ENCODE measurements at places on chromosomes 13 and 19.

- DNase-seq, result no peak
Observed at GRCh38 chr19:34319230-34319585, 45.8 kb upstream of the GPI start.

GRCh38 chr19:5171711-5172110, 168.9 kb downstream of the PTPRS start:
- no peak for DNase-seq

GRCh38 chr13:74206061-74206561, 71.9 kb upstream of the KLF12 start:
- no peak for DNase-seq

DNA sequence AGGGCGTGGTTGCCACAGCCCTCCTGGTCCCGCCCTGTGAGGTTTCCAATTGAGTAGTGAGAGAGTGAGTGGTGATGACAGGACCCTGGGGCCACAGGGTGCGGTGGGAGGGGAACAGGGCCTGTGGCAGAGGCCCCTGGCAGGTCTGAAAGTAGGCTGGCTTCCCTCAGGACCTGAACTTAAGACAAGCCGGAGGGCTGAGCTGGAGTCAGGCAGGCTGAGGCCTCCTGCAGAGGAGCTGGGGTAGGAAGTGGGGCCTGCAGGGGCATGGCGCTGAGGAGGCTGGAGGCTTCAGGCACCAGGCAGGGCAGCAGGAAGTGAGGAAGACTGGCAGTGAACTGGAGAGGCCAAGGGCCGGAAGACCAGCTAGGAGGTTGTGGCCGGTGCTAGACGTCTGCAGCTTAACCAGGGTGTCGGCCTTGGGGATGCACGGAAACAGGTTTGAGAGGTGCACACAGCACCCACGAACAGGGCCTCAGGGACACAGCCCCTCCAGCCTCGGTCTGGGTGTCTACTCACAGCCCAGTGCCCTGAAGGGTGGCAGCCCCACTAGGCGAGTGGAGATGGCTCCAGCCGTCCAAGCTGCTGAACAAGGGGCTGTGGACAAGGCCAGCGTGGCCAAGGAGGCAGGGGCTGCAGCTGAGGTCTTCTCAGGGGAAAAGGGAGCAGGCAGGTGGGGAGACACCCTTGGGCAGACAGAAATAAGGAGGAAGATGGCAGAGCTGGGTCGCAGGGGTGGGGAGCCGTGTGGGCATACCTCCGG, 17.8 kb downstream of the POP4 start:
- DNase-seq, result no peak

GRCh38 chr19:3798137-3798536, 12.0 kb upstream of the MATK start:
- DNase-seq, result no peak

GRCh38 chr19:6509118-6509971, 7.2 kb upstream of the TUBB4A start:
- no peak for DNase-seq

DNA sequence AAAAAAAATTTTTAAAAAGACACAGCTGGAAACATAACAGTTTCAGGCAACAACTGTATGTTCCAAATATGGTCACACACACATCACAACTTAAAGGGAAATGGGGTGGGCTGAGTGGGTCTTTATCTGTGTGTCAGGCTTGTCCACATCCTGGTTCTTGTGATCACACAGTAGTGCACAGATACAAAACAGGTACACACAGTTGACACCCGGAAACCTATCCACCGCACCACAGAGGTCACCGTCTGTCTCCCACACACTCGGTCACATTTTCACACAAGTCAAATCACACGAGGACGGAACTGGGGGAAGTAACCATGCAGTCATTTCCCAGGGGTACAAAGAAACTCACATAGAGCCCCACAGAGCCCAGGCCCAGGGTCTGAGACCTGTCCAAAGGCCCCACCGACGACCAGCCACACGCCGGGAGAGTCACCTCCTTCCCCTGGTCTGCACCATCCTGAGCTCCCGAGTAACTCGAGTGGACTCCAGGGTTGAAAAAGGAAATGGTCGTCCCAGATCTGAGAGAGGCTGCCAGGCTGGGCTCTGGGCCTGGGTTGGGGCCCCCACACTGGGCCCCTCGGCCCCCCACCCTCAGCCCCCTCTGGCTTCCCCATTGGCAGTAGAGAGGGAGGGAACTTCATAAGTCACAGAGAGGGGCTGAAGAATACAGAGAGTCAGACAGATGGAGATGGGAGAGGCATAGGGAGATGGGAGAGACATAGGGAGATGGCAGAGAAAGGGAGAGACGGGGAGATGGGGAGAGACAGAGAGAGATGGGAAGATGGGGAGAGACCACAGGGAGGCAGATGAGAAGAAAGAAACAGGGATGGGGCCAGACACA, 1.3 kb upstream of the PPAN start:
- DNase-seq, result no peak

- no peak for DNase-seq
Observed at GRCh38 chr19:18117364-18117691, 19.8 kb downstream of the MAST3 start.

- DNase-seq, result no peak
Observed at GRCh38 chr19:17582613-17583012, 27.2 kb downstream of the COLGALT1 start.

DNA sequence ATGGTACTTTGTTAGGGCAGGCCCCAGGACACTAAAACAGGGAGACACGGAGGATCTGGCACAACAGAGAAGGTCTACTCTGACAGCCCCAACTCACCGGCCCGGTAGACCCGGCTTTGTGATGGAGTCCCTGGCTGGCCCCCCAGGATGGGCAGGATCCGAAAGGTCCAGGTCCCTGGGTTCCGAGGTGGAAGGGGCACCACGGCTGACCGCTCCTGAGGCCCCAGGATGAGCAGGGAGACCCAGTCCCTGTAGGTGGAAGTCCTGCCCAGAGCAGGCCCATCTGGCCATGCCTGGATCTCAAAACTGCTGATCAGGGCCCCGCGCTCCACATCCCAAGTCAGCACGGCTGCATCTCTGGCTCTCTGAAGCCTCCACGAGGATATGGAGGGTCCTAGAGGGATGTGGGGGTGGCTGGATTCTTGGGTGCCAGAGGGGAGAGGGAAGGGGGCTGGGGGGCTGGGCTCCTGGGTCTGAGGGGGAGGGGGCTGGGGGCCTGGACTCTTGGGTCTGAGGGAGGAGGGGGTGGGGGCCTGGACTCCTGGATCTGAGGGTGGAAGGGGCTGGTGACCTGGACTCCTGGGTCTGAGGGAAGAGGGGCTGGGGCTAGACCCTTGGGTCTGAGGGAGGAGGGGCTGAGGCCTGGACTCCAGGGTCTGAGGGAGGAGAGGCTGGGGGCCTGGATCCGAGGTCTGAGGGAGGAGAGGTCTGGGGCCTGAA, 4.6 kb downstream of the VSIG10L start:
- no peak for DNase-seq

DNA sequence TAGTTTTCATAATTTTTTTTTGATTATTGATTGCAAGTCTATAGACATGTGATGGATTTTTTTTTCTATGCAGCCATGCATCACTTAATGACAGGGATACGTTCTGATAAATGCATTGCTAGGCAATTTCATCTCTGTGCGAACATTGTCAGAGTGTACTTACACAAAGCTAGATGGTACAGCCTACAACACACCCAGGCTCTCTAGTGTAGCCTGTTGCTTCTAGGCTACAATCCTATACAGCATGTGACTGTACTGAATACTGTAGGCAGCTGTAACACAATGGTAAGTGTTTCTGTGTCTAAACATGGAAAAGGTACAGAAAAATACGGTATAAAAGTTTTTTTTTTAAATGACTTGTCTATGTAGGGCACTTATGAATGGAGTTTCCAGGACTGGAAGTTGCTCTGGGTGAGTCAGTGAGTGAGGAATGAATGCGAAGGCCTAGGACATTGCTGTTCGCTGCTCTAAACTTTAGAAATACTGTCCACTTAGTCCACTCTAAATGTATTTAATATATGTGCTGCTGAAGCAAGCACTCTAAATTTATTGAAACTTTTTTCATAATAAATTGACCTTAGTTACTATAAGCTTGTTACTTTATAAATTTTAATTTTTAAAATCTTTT, 20.3 kb downstream of the SPATA13 start:
- DNase-seq, result no peak

DNA sequence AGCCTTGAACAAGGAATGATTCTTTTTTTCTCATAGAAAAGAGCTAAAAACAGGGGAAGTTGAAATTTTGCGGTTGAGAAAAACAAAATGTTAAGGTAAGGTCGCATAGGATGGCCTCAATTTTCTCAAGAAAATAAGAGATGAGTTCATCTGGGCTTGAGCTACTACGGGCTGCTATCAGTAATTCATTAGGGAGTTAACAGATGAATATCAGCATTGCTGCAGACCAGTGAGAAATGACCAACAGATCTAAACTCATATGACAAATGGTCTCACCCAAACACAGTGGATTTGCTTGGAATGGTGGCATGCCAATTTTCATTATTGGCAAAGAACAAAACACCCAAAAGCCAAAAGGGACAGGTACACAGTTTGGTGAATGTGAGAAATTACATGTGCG, 56.6 kb downstream of the GPC6 start:
- no peak for DNase-seq

Data from SK-N-DZ (cell line).